ENCODE measurements at places on chromosomes 1 and 21. TPM values are rescaled to one million over a fixed set of nuclear protein-coding genes. Genes with fewer than 3 reads are reported as not detected.

Gene CAMSAP2
- total RNA-seq = 0.83 TPM

Gene OPTC
- not detected for total RNA-seq

DNA sequence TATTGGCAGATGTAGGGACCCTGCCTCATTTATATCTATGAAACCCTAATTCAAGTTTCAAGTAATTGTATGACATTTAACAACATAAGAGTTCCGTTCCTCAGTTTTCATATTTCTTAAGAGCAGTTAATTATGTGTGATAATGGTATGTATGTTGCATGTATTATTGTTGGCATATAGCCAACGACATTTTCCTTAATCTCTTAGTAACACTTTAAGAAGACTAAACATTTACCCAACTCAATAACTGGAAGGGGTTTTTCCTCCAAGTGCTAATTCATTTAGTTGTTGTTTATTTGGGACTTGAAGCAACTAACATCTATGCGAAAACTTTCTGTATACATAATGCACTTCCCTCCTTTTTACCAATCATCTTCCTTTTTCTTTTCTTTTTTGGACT is 1.5 kb upstream of the RALGPS2 start:
- no peaks in the 10 kb centered on the region for H3K36me3 ChIP-seq
- no peak for DNase-seq
- H3K27me3 ChIP-seq = peaks cover 9% of the 10 kb centered on the region
- no peak overlapping the region for H3K27ac ChIP-seq
- H3K4me3 ChIP-seq = no peak overlapping the region

DNA sequence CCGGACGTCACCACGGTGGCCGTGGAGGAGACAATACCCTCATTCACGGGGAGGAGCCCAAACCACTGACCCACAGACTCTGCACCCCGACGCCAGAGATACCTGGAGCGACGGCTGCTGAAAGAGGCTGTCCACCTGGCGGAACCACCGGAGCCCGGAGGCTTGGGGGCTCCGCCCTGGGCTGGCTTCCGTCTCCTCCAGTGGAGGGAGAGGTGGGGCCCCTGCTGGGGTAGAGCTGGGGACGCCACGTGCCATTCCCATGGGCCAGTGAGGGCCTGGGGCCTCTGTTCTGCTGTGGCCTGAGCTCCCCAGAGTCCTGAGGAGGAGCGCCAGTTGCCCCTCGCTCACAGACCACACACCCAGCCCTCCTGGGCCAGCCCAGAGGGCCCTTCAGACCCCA is 7.0 kb downstream of the TNFRSF14 start:
- no peaks in the 10 kb centered on the region for H3K27me3 ChIP-seq
- H3K36me3 ChIP-seq = peaks cover 4% of the 10 kb centered on the region
- DNase-seq = no peak
- H3K4me1 ChIP-seq = peaks cover 4% of the 10 kb centered on the region

Gene MIXL1
- not detected for total RNA-seq
